ENCODE measurements at places on chromosomes 3 and 15.

DNA sequence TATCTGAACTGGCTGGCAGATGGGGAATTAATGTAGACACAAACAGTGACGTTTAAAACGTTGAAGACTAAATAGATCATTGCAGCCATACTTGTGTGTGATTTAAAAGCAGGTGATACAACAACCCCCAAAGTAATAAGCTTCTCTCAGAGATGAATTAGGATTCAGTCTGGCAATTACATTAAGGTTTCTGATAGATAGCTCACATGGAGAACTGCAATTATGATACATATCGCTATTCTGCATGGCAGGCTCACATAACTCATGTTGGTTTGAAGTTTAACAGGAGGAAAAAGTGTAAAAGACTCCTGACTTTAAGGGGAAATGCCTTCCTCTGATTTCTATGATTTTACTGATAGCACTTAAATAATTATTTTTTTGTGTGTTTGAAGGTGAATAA lies 196.9 kb downstream of the CLSTN2 start:
- no peak for DNase-seq

GRCh38 chr15:43095243-43095642 lies 10.6 kb downstream of the UBR1 start:
- no peak for DNase-seq

GRCh38 chr15:80615783-80616391 lies 79.2 kb upstream of the ABHD17C start:
- no peak for DNase-seq

- no peak for DNase-seq
Observed at GRCh38 chr3:48851407-48851806, 3.7 kb upstream of the PRKAR2A start.

All from T-helper 9 cell (primary cell).